ENCODE measurements at places on chromosomes 5 and 9. TPM values are rescaled to one million over a fixed set of nuclear protein-coding genes. Genes with fewer than 3 reads are reported as not detected.

The S1PR3 gene
- 20.5 TPM for total RNA-seq

DNA sequence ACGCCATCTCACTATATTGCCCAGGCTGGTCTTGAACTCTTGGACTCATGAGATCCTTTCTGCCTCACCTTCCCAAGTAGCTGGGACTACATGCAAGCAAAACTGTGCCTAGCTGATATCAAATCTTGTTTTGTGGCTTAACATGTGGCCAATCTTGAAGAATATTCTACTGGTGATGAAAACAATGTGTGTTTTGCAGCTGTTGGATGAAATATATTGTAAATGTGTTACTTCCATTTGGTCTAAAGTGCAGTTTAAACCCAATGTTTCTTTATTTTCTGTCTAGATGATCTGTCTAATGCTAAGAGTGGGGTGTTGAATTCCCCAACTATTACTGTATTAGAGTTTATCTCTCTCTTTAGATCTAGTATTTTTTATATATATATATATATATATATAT lies 73.1 kb downstream of the RNF130 start:
- DNase-seq: no peak

- no peak for DNase-seq
Measured at GRCh38 chr5:1255081-1255561, 29.9 kb downstream of the SLC6A18 start.

DNA sequence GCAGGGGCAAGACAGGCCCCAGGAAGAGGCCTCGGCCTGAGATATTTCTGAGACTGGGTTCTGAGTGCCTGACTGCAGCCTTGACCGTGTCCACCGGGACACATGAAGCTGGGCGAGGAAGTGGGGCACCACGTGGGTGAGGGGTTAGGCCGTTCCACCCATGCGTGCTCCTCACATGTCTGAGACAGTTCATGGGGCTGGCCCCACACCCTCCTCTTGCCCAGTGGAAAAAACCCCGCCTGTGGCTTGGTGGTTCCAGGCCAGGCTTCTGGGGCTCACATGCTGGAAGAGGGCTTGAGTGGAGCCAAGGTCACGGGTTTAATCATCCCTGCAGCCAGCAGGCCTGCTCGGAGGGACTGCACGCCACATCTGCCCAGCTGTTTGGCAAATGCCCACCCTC lies 11.4 kb downstream of the HMCN2 start:
- no peak for DNase-seq

The ANKRD20A1 gene
- total RNA-seq: not detected

GRCh38 chr5:84265130-84265529 lies 119.5 kb downstream of the EDIL3 start:
- DNase-seq: no peak

The ZNF618 gene
- total RNA-seq: 4.6 TPM

The HCN1 gene
- total RNA-seq: not detected

Measured in M059J (cell line).